ENCODE measurements at places on chromosomes 2 and 18.

- DNase-seq, result peak; percentile 55
These were observed 47.4 kb downstream of the LRRFIP1 start for GRCh38 chr2:237674731-237675276.

GRCh38 chr2:36858551-36859365 lies 107.6 kb downstream of the STRN start:
- DNase-seq, result no peak

DNA sequence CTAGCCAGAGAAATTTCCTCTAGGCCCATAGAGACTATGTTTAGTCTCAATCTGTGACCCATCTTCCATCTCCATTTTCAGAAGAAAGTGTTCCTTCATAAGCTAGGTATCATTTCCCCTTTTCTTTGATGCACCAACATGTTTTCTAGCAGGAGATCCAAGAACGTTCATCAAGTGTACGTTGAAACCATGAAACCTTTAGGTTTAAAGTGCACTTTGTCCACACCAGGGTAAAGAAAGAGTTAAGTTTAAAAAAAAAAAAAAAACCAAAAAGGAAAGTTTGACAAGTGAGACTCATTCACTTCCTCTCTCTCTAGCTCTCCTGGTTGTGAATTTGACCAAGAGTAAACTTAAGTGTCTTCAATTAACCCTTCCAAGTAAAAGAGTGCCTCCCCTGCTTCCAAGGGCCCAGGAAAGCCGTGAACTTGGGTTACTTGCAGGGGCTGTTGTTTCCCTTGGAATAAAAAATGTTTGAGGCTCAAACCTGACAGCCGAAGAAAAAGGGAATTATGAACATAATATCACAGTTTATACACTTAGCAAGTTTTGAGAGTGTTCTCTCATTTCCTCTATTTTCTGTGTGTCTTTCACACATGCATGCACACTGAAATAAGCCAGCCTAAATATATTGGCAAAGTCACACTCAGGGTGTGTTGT lies 56.7 kb downstream of the LBH start:
- no peak for DNase-seq

DNA sequence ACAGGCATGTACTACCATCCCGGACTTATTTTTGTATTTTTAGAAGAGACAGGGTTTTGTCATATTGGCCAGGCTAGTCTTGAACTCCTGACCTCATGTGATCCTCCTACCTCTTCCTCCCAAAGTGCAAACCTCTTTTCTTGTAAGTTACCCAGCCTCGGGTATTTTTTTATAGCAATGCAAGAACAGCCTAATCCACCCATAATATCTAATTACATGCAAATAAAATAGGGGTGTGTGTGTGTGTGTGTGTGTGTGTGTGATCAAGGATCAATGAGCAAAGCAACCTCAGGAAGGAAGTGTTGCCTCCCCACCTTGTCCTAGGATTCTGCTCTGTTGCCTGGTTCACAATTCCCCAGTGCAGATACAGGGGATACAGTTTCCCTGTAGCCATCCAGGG lies 45.6 kb downstream of the NGEF start:
- DNase-seq, result no peak

GRCh38 chr18:2411381-2411960 lies 159.8 kb downstream of the METTL4 start:
- no peak for DNase-seq

DNA sequence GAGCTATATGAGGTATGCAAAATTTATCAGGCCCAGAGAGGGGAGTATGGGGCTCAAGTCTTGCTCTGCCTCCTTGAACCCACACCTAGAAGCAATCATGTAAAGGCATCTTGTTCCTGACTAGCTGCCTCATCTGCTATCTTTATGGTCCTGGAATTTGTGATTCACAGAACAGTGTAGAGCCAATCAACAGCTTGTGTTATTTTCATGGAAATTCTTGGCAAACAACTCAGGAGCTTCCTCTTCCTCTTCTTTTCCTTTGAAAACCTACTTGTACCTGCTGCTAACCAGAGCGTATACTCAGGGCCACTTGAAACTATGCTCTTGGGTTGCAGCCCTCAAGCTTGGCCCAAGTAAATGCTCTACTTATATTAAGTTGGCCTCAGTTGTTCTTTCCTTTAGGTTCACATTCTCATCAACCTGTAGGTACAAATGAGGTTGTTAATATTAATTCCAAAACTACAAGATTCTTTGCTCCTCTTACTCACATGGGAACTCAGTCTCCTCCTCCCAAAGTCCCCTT lies 3.5 kb upstream of the NOSTRIN start:
- DNase-seq, result no peak

- DNase-seq, result peak; percentile 53
These were observed 23.7 kb upstream of the SCYGR1 start for GRCh38 chr2:227411320-227411989.

GRCh38 chr18:66440433-66440832 lies 163.5 kb downstream of the CDH19 start:
- no peak for DNase-seq

DNA sequence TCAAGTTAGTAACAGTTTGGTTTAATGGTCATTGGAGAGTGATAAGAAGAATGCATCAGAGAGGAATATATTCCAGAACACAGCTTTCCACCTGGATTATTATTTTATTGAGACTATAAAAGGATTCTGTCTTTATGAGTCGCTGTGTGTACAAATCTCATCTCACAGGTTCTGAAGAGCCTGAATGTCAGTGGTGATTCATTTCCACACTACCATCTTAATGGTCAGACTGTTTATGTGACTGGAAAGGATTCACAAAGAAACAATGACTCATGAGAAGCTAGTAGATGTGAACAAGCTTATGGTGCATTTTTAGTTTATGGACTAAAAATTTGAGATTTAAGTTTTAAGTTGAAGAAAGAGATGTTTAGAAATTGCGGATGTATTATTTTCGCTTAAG lies 685.4 kb upstream of the NRXN1 start:
- no peak for DNase-seq

DNA sequence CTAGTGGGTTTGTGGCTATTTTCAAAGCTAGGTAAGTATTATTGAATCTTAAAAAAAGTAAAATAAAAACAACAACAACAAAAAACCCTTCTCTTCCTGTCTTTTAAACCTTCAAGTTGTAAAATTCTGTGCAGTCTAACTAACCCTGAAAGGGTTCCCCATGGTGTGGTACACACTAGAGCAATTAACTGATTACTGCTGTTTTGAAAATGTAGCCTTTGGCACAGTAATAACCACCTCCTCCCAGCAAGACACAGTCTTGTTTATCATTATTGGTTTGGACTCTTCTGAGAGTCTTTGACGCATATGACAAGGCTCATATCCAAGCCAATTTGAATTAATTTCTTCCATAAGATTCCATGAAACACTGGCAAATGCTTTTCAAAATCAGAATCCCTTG lies 2184.6 kb upstream of the PIK3C3 start:
- DNase-seq, result no peak

DNA sequence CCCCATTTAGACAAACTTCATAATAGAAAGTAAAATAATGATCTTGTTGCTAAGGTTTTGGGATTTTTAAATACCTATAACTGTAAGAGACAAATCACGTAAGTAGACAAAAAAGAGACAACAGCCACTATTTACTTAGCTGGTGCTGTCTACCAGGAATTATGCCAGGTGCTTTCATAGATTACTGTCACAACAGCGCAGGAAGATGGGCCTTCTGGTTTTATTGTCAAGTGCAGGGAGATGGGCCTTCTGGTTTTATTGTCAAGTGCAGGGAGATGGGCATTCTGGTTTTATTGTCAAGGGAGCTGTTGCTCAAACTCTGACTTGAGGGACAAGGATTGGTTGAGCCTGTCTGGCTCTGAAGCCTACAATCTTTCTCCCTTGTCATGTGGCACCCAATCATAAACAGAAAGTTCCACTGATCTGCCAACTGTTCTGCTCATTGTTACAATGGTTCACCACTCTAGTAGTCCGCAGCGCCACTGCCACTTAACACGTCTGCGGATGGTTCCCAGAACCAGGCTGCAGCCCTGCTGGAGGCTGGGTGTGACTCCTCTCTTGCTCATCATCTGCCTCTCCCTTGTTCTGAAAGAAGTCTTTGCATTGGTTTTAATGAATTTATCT lies 95.0 kb downstream of the RNF144A start:
- DNase-seq, result no peak

DNA sequence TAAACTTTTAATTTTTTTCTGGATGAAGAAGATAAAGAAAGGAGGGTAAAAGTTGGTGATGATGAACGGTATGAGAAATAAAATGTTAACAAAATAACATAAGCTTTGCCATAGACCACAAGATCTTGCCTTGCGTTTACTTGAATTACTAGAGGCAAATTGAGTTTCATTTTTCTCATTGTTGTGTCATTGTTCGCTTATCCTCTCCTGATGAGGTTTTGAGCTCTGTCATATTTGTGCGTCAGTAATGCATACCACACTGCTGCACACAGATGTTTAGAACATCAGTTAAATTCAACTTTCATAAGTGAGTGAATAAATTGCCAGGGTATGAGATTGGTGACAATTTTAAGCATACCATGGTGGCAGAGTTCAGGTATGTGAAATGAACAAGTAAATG lies 843.6 kb downstream of the SUCLG1 start:
- no peak for DNase-seq

GRCh38 chr2:10370390-10370789 lies 67.7 kb downstream of the HPCAL1 start:
- no peak for DNase-seq

- no peak for DNase-seq
These were observed 459.1 kb downstream of the CDH2 start for GRCh38 chr18:27717816-27718215.

- DNase-seq, result no peak
These were observed 124.9 kb downstream of the RDH14 start for GRCh38 chr2:18435426-18436037.

GRCh38 chr2:121489284-121489683 lies 41.4 kb upstream of the RNU4ATAC start:
- DNase-seq, result no peak

DNA sequence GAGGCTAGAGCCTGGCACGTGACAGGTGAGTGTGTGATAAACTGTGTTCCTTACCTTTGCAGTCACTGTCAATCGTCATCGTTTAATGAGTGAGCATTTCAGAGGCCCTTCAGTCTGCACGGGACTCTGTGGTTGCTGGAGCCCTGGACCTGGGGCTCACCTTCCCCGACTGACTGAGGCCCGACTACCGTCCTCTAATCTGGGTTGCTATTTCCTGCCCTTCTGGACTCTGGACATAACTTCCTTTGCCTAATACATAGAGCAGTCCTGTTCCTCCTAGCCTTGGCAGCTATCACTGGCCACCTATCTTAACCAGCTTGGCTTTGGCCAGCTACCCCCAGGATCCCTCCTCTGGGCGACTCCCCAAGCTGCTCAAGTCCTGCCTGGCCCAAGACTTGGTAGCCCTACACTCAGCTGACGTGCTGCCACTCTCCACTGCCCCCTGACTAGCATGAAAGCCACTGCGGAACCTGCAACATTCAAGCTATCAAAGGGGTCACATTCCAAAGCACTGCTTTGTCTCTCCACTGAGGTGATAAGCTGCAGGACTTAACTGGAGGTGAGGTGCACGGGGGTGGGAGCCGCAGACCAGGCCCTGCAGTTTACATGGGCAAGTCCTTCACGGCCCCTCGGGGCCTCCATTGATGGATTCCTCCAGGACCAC lies 11.1 kb upstream of the RAB17 start:
- DNase-seq, result no peak

GRCh38 chr18:76697441-76697901 lies 124.9 kb upstream of the ZNF236 start:
- no peak for DNase-seq

DNA sequence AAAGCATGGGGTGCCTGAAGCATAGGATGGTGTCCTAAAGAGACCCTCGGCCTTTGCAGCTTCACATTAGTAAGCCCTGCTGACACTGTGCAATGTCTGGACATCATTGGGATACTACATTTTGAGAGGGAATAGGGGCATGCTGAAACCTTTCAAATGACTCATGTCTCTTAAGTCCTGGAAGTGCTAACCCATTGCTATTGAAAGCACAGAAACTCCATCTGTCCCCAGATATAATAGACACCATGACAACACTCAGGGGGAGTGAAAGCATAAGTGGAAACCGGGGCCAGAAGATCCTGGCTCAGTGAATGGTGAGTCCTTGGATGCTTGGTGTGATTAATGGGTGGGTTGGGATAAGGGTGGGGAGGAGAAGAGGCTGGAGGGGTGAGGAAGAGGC lies 595.5 kb upstream of the ID2 start:
- no peak for DNase-seq

DNA sequence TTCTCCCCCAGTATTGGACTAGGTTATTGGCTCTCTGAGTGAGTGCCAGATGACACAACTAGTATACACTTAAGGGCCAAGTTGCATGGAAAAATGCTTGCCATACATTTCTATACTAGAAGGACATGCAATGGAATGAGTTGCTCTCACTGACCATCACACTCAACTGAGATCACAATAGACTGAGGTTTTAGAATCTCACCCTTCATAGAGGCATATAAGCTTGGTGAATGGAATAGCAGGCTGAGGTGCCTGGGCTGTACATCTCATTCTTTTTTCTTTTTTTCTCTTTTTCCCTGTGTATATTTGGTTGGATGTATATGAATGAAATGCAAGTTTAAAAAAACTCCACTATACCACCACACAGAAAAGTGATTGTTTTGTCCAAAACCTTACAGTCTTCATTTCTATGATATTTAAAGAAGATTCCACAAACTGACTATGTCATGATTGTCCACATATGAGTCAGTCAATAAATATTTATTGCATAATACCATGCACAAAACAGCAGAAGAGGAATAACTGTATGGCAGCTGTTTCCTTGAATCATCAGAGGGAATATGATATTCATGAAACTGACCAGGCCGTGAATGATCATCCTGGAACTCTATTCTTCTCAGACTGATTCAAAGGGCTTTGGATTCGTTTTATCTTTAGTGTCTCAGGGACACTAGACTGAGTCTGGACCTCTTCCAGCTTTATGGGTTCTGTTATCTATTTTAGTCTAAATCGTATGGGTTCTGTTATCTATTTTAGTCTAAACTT lies 122.6 kb upstream of the STK17B start:
- DNase-seq, result no peak

DNA sequence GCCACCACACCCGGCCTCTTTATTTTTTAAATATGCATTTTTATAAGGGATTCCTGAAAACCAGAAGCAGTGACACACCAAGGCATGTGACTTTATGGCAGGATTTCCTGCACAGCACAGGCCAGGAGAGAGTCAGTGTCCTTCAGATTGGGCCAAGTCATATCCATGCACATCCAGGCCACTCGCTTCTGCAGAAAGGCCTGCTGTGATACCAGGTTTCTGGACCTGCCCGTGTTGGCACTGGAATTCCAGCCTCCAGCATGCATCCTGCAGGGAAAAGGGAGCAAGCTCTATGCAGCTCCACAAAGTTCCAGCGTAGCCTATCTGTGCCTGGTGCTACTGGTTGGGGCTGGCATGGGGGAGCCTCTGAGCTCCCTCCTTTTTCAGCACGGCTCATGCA lies 36.8 kb downstream of the MEX3C start:
- no peak for DNase-seq

DNA sequence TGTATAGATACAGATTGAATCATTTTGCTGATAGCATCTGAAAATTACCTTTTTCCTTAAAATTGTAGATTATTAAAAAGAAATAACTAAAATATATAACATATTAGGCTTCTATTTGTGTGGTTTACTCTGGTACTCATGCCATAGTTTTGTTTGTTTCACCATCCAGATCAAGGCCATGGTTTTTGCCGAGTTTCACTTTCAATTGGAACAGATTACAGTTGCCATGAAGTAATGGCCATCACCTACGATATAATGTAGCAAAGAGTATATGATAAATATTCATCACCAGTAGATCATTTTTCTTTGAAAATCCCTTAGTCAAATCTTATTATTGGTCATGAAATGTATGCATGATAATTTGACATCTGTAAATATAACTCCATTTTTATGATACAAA lies 11.9 kb upstream of the DNAH7 start:
- DNase-seq, result no peak

- peak; percentile 38 for DNase-seq
These were observed at the start of gene CHST10 for GRCh38 chr2:100416935-100417710. Gene CHST10, minus strand, starts transcription at chr2:100417668. Its CDS starts 10,993 bp downstream, at chr2:100406675.

Data from activated CD4-positive, alpha-beta T cell treated with anti-CD3 and anti-CD28 coated beads for 24 hours (primary cell).